ENCODE measurements at places on chromosomes 2 and 18.

GRCh38 chr2:37832590-37833197 lies 92.4 kb upstream of the RMDN2 start:
- peak; percentile 85 for DNase-seq

- DNase-seq: peak; percentile 90
Measured at GRCh38 chr2:203340791-203341487, 12.7 kb downstream of the ABI2 start.

GRCh38 chr2:27495840-27496356 lies 741 bp upstream of the GCKR start:
- DNase-seq: no peak

DNA sequence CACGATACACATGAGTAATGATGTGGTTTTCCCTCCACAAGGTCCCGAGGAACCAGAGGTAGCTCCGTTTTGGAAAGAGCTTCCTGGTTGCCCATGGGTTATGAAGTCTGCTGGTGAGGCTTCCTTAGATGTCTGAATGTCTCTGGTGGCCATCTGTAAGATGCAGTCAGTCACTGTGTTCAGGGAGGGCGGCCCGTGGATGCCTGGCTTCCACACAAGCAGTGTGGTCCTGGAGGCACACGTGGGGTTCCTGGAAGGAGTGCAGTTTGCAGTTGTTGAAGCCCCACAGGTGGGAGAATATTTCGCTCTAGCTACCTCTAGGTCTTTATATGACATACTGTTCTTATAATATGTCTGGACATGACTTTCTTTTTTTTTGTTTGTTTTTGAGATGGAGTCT lies 209.0 kb downstream of the FAM210A start:
- no peak for DNase-seq

GRCh38 chr2:45412754-45413379 lies 198.2 kb downstream of the SRBD1 start:
- peak; percentile 86 for DNase-seq

- peak; percentile 62 for DNase-seq
Measured at GRCh38 chr2:181393472-181393871, 63.7 kb upstream of the ITGA4 start.

DNA sequence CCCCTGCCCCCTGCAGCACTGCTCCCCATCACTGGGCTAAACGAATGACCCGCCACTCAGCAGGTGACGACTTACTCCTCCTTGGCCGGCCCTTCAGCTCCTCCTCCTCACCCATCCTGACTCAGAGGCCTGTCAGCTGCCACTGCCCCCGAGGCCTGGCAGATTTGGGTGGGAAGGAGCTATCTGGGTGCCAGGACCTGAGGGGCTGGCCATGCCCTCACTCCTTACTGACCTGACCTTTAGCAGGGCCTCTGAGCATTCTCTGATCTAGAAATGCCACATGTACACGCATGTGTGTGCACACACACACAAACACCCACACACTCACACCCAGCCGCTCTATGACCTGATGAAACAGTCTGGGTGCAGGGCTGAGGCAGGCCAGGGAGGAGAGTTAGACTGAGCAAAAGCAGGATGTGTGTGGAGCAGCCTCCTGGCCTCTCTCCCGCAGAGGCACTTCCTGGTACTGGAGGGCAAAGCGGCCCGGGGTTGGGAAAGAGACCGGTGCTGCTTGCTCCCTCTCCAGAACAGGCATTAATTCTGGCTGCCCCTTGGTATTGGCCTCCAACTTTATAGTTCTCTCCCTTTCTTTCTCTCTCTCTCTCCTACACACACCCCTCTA lies 68.0 kb downstream of the ZFP36L2 start:
- DNase-seq: peak; percentile 94

GRCh38 chr2:101277111-101277510 lies 24.4 kb downstream of the CNOT11 start:
- peak; percentile 32 for DNase-seq

DNA sequence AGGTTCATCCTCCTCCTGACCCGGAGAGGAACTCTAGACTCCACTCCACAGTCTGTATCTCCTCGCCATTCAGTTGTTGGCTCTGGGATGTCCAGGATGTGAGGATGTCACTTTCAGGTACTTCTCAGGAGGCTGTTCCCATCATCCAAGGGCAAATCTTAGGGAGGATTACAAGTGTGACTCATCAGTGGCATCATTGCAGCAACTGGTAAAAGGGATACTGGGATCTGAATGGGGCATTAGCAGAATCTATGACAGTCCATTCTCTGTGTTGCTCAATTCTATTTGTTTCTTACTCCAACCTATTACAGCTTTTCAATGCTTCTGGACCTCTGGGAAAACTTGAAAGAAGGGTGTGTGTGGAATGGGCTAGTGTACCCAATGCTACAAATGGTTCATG lies 81.5 kb upstream of the FN1 start:
- peak; percentile 27 for DNase-seq

DNA sequence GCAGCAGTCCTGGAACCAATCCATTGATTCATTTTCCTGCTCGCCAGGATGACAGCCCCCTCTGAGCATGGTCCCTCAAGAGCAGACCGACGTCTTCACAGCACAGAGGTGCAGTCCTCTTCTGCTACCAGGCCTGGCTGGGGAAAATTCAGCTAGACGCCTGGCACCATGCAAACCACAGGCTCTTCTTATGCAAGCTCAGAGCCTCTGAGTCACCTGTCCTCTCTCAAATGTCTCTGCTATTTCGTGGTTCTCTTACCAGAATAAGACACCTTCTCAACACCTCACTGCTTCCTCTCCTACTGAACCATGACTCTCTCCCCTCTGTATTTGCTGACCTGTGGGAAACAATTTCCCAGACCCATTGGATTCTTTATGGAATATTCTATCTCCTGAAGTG lies 79.8 kb upstream of the CYRIA start:
- no peak for DNase-seq

DNA sequence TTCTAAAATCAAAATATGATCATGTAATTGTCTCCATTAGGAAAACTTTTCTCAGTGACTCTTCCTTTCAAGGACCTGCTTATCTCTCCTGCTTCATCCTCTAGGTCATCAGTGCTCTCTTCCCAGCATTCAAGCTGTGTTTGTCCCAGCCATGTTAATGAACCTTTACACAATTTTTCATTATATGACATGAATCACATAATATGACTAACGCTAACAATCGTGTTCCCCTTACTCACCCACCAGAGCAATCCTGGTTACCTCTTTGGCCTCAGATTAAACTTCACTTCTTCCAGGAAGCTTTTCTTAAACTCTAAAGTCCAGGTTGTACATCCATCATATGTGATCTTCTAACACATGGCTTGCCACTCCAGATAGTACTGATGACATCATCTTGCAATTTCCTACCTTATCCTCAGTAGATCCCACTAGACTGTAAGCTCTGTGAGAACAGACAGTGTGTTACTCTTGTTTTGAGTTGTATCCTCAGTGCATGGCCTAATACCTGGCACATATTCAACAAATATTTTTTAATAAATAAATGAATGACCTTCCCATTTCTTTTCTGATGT lies 882.9 kb upstream of the ZEB2 start:
- no peak for DNase-seq
